Posterior cingulate gyrus (tissue), 11 donors: ENCODE measurements at places on chromosomes 2 and 18.

GRCh38 chr2:149410701-149411484, 80.5 kb downstream of the LYPD6 start:
- no peak for DNase-seq

GRCh38 chr2:9053534-9053931, 50.0 kb upstream of the MBOAT2 start:
- DNase-seq: no peak

GRCh38 chr18:51028201-51028805, 1.7 kb upstream of the SMAD4 start:
- no peak for DNase-seq

DNA sequence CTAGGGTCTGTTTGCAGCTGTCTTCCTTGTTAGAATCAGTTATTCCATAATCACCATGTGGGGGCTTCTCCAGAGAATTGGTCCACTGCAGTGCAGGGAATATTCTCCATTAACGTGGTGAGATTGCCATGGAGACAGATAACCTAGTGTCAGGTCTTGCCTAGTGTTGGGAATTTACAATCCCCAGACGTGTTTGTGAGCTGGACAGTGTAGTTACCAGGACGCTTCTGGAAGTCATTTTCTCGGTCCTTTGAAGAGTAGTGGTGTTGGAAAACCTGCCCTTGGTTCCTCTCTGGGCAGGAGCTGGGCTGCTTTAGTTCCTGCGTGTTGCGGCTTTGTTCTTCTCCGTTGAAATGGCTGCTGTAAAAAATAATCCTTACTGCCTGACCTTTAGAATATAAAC, 68.8 kb upstream of the LYPD6B start:
- DNase-seq: no peak

- DNase-seq: no peak
These were observed 154.5 kb downstream of the RPIA start for GRCh38 chr2:88845772-88846661.

DNA sequence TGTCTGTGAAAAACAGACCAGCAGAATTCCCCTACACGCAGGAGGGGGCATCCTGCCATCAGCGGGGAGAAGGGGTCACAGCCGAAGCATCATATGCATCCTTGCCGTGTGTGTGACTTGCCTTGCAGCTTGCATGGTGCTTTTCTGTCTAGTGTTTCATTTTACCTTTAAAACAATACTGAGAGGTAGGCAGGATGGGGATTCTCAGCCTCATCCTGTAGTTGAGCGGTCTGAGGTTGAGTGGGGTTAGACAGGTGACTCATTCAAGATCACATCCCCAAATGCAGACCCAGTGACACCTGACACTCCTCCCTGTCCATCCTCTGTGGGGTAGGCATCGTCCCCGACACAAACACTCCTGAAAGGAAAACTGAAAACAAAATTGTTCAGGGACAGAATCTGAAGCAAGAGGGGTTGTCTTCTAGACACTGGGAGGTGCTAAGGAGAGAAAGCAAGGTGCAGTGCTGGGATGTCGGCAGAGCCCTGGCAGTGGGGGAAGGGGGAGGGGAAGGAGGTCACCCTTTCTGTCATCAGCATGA, 7.9 kb downstream of the ARL4C start:
- no peak for DNase-seq
